OCI-LY7 (cell line): ENCODE measurements at places on chromosomes 16 and 17. TPM values are rescaled to one million over a fixed set of nuclear protein-coding genes. Genes with fewer than 3 reads are reported as not detected.

Gene NTN3
- total RNA-seq: 1.5 and 1.7 TPM in 2 replicates

- DNase-seq: peak; percentile 73
Observed at GRCh38 chr16:70416748-70417616, 21.9 kb downstream of the ST3GAL2 start.

DNA sequence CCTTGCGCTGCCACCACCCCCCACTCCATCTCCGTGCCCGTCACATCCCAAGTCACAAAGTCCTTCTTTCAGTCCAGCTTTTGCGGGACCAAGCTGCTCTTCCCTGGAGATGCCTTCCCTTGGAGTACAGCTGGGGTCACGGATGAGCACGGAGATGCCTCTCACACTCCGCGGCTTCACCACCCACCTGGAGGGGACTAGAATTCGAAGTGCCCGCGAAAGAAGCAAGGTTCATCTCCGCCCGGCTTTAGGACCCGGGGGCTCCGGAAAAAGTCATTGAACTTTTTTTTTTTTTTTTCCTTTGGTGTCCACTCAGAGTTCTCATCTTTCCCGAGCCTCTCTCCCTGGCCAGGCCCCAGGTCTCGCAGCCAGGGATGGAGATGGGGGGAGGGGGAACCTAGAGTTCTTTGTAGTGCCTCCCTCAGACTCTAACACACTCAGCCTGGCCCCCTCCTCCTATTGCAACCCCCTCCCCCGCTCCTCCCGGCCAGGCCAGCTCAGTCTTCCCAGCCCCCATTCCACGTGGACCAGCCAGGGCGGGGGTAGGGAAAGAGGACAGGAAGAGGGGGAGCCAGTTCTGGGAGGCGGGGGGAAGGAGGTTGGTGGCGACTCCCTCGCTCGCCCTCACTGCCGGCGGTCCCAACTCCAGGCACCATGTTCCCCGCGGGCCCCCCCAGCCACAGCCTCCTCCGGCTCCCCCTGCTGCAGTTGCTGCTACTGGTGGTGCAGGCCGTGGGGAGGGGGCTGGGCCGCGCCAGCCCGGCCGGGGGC is at the start of gene FKBP10:
Gene FKBP10 (plus strand): TSS at position 624 of the 771 bp plus-strand sequence. CDS start 31 bp downstream, at position 655.
- peak; percentile 45 for DNase-seq

Gene RRAD
- not detected in 2 replicates for total RNA-seq

Gene SOX15
- total RNA-seq: 0.57 and 0.84 TPM in 2 replicates

GRCh38 chr16:19745286-19746010 is 27.4 kb downstream of the IQCK start:
- DNase-seq: no peak

DNA sequence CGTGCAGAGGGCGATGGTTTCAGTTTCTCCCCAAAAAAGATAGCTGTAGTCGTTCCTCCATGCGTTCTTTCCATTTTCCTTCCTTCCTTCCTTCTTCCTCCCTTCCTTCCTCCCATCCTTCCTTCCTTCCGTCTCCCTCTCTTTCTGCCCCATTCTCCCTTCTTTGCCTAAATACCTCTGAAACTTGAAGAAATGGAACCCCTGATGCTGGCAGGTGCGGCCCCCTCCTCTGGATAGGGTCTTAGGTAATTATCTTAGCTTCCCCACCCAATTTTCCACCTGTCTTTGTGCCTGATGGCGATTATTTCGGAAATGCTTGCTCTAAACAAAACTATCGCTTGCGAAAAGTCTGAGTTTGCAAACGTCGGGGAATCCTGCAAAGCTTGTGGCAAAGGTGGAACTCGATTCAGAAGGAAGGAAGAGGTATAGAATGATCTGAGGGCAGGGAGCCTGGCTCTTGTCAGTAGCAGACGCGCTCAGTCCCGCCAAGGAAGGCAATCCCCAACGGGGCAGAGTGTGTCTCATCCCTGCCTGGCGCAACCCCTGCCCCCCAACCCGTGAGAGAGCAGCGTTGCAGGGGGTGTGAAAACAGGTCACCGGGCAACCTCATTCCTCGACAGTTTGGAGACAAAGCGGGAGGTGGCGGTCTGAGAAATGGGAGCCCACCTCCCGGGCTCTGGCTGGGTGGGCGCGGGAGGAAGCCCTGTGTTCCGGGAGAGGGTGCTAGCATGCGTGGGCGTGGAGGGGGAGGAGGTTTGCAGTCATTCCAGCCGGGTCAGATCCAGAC is 2.9 kb upstream of the CBX8 start:
- no peak for DNase-seq

DNA sequence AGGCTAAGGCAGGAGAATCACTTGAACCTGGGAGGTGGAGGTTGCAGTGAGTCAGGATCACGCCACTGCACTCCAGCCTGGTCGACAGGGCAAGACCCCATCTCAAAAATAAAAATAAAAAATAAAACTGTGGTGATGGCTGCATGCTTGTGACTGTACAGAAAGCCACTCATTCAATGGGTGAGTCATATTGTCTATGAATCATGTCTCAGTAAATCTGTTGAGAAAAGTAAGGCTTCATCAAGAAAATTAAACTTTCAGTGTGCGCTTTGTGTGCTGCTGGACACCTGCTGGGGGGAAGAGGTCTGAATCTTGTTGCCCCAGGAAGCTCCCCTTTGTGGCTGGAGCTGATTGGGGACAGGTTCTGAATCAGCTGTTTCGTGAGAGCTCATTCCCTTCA is 11.3 kb downstream of the NUBP1 start:
- no peak for DNase-seq

DNA sequence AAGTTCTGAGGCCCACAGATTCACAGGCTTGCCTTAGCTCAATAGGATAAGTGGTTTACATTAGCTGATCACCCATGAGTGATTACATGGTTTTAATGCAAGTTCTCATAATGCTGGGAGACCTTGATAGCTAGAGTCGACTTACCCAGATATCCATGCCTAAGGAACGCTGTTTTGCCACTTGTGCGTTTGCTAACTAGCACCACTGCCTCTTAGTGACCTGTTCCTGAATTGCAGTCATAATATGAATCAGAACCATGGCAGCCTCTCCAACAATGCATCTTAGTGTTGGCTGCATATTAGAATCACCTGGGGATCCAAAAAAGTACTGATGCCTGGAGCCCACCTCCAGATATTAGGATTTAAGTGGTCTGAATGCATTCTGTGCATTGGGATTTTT is 251.1 kb upstream of the CDH5 start:
- no peak for DNase-seq

DNA sequence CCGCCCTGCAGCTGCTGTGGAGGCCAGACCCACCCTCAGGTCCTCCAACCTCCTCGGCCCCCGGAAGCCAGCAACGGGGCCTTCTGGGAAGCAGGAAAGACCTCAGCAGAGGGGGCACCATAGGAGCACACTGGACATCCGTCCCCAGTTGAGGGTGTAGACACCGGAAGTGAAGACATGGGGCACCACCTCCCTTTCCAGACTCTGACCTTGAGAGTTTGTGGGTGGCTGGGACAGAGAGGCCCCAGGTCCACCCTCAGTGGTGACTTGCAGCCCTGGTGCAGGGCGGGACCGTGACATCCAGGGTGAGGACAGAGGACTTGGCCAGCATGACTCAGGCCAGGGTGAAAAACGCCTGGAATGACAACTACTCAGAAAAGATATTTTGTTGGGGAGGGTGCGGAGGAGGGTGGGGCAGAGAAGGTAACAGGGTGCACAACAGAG is 19.9 kb downstream of the CEP295NL start:
- no peak for DNase-seq

DNA sequence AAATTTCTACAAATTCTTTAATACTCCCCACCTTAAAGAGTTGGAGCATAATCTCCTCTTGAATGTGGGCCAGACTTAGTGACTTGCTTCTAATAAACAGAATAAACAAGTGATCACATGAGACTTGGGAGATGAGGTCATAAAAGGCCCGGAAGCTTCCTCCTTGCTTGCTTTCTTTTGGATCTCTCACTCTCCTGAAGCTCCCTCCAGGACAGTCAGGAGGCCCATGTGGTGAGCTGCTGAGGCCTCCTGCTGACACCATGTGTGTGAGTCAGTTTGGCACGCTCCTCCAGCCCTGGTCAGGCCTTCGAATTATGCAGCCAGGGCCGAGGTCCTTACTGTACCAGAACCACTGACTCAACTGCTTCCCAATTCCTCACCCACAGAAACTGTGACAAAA is 53.2 kb downstream of the NDEL1 start:
- DNase-seq: no peak

DNA sequence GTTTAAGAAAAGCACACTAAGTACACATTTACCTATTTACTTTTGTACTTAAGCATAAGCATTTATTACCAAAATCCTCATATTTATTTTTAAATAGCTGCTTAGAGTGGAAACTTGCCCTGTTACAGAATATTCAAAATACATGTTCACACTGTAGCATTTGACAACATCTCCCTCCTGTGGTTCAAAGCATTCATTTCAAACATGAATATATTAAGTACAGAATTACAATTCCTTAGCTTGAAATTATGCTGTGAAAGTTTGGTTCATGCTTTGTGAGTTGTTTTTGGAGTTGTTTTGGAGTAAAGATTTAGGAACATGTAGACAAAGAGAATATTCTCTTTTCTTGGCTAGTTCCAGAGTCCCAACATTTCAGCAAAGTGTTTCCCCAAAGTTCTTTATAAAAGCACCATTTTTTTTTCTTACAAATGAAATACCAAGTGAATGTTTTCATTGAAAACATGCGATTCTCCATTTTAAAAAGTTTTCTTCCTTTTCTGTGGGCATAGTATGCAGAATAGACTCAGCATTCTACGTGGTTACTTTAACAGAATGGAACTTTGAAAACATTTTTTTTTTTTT is 33.2 kb downstream of the TUBD1 start:
- DNase-seq: peak; percentile 47
